NCI-H2081 treated with DMSO at 0.1 percent for 48 hours (cell line): ENCODE measurements at places on chromosomes 12 and 14.

- DNase-seq = no peak
Measured at GRCh38 chr12:127830065-127830460, 436.9 kb upstream of the TMEM132C start.

- no peak for DNase-seq
Measured at GRCh38 chr14:23228812-23229211, 8.9 kb upstream of the RNF212B start.

- no peak for DNase-seq
Measured at GRCh38 chr12:113207613-113208040, 13.6 kb upstream of the TPCN1 start.

DNA sequence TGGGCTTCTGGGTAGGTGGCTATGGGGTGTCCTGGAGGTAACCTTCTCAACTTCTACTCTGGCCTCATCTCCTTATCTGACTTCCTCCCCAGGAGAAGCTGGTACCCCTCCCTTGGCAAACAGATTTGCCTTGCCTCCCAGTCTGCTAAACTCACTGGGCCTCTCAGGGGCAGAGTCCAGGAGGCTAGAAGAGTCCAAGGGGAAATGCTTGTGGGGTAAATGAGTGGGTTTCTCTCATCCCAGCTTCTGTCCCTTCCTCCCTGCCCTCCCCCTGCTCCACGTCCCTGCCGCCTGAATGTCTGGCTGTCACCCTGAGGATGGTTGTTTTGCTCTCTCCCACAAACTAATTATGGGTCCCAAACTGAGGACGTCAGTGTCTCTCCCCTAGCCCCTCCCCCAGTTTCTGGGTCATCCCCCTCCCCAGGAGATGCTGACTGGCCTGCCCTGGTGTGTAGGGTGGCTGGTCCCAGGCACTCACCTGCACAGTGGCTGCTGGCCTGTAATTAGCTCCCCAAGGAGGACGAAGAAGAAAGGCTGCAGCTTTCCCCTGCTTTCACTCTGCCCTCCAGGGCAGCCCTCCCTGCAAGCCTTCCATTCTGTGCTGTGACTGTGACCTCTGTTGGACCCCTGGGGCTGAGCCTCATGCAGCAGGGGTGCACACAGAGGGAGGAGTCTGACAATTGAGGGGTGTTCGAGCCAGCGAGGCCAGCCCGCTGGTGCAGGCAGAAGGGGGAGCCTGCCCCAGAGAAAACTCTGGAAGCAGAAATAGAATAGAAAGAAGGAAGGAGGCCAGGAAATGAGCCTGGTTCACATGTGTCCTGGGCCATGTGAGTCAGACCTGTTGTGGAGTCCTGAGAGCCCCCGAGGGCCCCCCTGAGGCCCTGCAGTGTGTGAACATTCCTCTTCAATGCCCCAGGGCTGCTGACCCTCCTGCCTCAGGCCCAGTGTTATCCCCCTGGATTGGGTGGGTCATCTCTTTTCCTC, at the start of gene LRP1-AS:
TSS of gene LRP1-AS (minus strand) at position 659 of the 984 bp plus-strand sequence.
- DNase-seq = no peak

DNA sequence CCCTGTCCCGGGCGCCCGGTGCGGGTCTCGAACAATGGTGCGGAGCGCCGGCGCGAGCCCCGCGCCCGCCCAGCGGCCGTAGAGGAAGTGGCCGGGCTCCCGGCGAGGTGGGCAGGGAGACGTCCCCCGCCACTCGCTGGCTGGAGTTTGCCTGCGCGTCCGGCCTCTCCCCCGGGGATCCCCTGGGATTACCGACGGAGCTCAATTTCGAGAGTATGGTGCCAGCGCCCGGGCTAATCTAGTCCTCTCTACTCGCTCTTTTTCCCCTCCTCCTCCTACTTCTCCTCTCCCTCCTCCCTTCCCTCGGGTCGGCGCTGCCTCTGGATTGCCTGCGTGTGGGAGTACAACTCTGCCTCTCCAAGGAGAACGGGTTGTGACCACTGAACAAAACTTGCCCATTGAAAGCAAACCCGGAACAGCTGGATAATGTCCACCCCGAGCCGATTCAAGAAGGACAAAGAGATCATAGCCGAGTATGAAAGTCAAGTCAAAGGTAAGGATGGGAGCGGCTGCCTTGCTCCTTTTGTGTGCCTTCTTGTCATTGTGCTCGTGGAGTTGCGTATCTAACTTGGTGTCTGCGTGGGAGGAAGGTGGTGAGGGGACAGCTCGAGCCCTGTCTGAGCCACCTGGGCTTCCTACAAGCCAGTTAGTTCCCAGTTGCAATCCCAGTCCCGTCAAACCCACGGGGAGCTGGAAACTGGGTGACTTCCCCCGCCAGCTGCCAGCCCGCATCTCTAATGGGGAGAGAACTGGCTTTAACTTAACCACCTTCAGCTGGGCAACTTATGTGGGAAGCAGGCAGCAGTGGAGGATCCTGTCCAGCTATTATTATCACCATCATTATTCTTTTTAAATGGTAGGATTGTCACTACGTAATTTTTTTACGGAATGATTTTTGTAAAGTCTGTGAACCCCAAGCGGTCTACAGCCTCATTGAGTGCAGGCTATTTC, at the start of gene SRGAP1:
TSS of gene SRGAP1 (plus strand) at position 310 of the 951 bp plus-strand sequence. CDS start at position 427, 117 bp downstream.
- DNase-seq = no peak

DNA sequence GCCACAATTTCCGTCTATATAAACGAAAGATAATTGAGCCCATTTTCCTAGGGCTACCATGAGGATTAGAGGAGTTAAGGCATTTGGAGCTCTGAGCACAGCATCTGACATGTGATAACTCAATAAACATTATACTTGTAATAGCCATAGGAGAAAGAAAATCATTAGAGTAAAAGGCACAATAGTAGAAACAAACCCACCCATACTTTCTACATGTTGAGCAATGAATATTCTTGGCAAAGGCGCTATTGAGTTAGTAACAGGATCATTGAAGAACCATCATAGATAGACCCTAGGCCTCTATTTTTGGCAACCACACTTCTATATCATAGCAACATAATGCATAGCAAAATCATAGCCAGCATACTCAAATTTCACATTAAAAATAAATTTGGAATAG, 664.1 kb downstream of the NOVA1 start:
- DNase-seq = no peak

DNA sequence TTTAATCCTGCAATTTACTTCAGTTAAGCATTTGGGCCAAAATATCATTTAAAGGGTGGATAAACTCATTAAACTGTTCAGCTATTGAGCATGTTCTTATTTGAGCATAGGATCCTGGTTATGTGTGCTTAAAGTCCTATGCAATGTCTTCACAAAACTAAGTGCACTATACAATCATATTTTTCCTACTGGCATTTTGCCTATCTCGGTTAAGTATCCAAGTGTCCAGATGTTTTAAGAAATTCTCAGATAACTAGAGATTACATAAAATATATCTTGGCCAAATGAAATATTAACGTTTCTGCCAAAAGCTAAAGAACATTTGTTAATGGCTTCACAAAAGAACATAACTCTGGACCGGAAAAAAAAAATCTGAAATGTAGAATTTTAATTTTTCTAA, 250.8 kb upstream of the LRFN5 start:
- no peak for DNase-seq

DNA sequence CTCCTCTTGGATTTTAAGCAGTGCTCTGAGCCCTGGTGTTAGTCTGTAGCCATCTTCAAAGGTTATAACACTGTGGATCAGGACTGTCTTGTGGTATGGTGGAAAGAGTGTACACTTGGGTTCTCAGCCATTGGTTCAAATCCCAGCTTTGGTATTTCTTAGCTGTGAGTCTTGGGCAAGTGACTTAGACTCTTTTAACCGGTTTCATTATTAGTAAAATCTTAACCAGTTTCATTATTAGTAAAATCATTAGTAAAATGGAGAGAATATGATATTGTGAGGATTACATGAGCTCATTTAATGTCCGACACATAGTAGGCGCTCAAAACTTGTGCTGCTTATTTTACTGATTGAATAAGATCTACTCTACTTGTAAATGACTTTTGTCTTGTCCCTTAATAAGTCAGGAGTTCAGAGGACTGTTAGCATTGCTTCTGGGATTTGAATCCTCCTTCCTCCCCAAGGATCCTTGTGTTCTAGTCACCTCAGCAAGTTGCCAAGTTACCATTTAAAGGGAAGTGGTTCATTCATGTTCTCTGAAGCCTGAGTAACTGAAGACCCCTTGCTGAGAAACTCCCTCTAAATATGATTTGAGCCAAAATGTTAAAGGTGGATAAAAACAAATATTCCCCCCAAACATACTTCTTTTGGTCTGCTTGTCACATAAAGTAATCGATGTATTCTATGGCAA, 12.4 kb downstream of the TTLL5 start:
- no peak for DNase-seq

DNA sequence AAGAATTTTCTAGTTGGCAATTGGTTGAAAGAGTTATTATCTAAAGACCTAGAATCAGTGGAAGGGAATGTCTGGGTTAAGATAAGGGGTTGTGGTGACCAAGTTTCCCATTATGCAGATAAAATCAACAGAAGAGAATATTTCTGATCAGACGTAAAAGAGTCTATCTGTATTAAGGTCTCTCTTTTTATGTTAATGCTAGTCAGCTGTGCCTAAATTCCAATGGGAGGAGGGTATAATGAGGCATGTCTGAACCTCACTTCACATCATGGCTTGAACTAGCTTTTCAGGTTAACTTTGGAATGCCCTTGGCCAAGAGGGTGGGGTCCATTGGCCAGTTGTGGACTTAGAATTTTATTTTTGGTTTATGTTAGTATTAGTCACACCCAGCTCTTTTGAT, 34.3 kb upstream of the CHST11 start:
- DNase-seq = no peak

- DNase-seq = no peak
Measured at GRCh38 chr12:52250048-52250990, 17.3 kb downstream of the KRT7 start.

- DNase-seq = no peak
Measured at GRCh38 chr12:54384591-54385041, at the start of gene ZNF385A. Gene ZNF385A, minus strand, starts transcription at chr12:54384733. Its CDS starts 219 bp downstream, at chr12:54384514.

DNA sequence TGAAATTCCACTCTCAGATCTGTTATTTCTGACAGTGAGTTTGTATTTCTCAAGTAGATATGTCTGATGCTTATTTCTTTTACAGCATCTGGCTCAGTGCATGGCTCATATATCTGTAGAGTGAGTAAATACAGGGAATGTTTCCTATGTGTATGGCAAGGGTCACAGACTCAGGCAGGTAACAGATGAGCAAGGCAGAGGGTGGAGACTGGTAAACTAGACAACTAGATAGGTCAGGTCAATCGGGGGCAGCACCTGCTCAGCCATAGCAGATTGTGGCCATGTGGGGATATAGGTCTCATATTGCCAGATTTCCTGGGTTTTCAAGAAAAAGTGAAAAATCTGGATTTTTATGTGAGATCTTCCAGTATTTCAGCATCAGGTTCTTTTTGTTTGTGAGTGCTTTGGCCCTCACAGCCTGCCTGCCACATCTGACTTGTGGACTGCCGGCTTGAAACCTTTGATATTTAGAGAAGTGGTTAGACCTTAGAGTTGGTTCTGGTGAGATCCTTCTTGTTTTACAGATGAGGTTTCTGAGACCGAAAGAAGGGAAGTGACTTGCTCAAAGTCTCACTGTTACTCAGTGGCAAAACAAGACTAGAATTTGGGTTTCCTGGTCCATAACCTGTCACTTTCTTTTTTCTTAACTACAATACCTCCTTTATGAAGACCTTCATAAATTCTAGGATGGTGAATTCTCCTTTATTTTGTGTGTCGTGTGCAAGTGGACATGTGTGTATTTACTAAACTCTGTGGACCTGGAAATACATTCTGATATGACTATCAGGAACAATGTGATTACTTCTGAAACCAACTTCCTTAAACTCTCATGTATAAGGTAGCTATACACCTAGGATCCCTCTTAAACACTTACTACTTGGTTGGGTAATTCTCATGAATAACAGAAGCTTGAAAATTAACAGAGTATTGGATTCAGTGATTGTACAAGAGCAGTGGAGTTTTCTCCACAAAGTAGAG, 34.4 kb downstream of the PROX2 start:
- DNase-seq = no peak

- no peak for DNase-seq
Measured at GRCh38 chr14:50545618-50546017, 13.2 kb upstream of the MAP4K5 start.

DNA sequence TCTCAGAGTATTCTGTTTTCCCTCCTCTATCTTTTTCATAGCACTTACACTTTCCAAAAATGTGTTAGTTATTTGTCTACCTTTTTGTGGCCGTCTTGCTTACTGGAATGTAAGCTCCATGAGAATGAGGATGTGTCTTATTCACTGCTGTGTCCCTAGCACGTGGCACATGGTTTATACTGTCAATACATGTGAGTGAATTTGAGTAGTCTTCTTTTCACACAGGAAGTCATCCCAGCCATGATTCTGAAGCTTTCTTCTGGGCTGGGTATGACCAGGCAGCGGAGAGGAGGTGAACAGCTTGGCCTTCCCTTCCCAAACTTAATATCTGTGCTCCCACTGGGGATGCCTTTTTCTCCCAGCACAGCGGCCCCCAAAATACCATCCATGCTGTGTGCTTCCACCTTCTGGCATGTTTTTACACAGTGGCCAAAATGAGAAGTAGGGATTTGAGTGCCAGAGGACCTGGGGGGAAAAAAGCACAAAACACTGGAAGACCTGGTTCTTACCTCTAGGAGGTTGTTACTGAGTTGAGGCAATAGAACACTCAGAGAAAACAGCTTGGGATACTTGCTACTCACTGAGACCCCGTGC, 10.3 kb downstream of the PLEKHG3 start:
- DNase-seq = no peak

- no peak for DNase-seq
Measured at GRCh38 chr12:38151991-38152700, 164.4 kb upstream of the ALG10B start.

DNA sequence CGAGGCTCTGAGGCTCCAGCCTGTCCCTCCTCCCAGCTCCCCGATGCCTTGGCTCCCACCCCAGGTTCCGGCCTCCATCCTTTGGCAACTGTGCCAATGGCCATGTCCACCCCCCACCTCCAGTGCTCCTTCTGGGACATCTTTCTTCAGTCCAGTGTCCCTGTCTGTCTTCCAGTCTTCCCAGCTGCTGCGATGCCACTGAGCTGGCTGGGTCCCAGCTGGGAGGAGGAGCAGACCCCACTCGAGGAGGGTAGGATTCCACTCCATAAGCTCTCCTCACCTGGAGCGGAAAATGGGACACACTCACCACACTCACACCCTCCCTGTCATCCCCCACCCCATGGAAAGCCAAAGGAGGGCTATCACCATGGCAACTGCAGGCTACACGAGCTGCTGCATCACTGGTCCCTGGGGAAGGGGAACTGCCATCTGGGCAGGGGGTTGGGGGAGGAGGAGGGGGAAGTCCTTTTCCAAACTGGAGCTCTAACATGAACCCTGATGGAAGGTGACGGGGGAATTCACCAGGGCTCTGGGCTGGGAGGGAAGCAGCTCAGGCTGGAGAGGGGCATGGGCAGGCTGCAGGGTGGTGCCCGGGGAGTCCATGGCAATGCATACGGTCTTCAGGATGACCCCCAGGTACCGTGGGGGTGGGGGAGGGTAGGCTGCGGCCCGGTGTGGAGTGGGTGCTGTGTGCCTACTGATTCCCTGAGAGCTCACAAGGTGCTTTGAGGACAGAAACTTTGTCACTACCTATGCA, 94.3 kb downstream of the LRRC74A start:
- peak; percentile 18 for DNase-seq

GRCh38 chr12:64273527-64274403, 51.7 kb upstream of the KICS2 start:
- DNase-seq = no peak

GRCh38 chr12:14723763-14724162, 27.4 kb upstream of the GUCY2C start:
- no peak for DNase-seq
